ENCODE measurements at places on chromosomes 13 and 19. TPM values are rescaled to one million over a fixed set of nuclear protein-coding genes. Genes with fewer than 3 reads are reported as not detected.

The CD22 gene
- total RNA-seq, result 1.3 TPM

The CEACAM1 gene
- total RNA-seq, result 3.6 TPM

The KCNJ14 gene
- total RNA-seq, result 0.50 TPM

The HSPB6 gene
- not detected for total RNA-seq

The SHISA7 gene
- total RNA-seq, result 0.05 TPM

The PEX11G gene
- total RNA-seq, result 5.7 TPM

The CCDC70 gene
- not detected for total RNA-seq

The APOC4 gene
- not detected for total RNA-seq

The SERPINE3 gene
- 0.17 TPM for total RNA-seq

The IRS2 gene
- total RNA-seq, result 63.5 TPM

The ZNF112 gene
- total RNA-seq, result 4.7 TPM

The PCDH17 gene
- total RNA-seq, result not detected

The SH2D3A gene
- 59.0 TPM for total RNA-seq

The NALCN gene
- 3.1 TPM for total RNA-seq

The ZNF497 gene
- total RNA-seq, result 0.83 TPM

The ZNF880 gene
- 16.9 TPM for total RNA-seq

The ZNF99 gene
- under 0.01 TPM for total RNA-seq

The FGF21 gene
- not detected for total RNA-seq

The CYP2A7 gene
- total RNA-seq, result not detected

The B9D2 gene
- total RNA-seq, result 3.0 TPM

The ERVV-1 gene
- total RNA-seq, result not detected

The FSD1 gene
- 7.8 TPM for total RNA-seq

The B3GNT3 gene
- total RNA-seq, result 8.8 TPM

The DLEU7 gene
- total RNA-seq, result not detected

The KCNN1 gene
- not detected for total RNA-seq

The FFAR1 gene
- total RNA-seq, result not detected

The BST2 gene
- 0.61 TPM for total RNA-seq

The C13orf42 gene
- not detected for total RNA-seq

The SSC5D gene
- total RNA-seq, result 0.50 TPM

The YJEFN3 gene
- total RNA-seq, result 4.1 TPM

The PDX1 gene
- not detected for total RNA-seq

The KIR2DL3 gene
- not detected for total RNA-seq

The AP2S1 gene
- total RNA-seq, result 67.5 TPM

The OR10H1 gene
- total RNA-seq, result not detected

The SHISA2 gene
- total RNA-seq, result 0.33 TPM

The VSTM2B gene
- total RNA-seq, result not detected
